ENCODE measurements at places on chromosomes 1 and 21.
A peak's percentile ranks its signal among the peaks of the same experiment; 100 is the strongest.

GRCh38 chr1:56912325-56912724, 53.5 kb downstream of the C8B start:
- DNase-seq = no peak

DNA sequence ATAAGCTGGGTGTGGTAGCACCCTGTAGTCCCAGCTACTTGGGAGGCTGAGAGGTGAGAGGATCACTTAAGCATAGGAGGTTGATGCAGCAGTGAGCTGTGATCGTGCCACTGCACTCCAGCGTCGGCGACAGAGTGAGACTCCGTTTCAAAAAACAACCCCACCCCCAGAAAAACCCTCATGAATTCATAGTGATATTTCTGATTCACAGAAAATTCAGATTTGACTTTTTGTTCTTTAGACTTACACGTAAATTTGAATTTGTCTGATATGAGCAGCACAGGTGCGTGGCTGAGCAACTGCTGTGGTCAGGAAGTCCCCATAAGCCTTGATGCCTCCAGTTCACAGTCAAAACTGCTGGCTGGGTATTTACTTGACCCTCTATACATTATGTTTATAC, 10.0 kb upstream of the MORC3 start:
- DNase-seq = no peak

GRCh38 chr1:77375990-77376389, 94.2 kb downstream of the AK5 start:
- DNase-seq = no peak

DNA sequence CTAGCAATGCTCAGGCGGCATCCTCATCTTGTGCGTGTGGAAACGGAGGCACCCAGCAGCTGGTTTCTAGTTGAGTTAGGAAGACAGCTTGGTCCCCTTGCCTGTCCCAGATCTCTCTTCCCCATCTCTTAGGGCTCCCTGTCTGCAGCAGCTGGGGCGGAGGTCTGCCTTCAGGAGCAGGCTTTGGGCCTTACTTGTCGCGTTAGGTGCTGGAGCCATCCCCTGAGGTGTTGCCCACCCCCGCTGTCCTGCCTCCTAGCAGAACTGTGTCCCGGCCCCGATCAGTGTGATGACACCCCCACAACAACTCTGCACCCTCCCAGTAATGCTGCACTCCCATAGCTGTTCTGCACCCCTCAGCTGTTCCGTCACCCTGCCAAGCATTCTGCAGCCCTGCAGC, 40.7 kb downstream of the UMODL1 start:
- DNase-seq = no peak

DNA sequence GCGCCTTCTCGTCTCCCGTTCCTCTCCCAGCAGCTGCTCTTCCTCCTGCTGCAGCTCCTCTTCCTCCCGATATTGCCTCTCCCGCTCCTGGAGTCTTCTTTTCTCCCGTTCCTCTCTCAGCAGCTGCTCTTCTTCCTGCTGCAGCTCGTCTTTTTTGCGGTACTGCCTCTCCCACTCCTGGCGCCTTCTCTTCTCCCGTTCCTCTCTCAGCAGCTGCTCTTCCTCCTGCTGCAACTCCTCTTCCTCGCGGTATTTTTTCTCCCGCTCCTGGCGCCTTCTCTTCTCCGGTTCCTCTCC, 5.3 kb downstream of the TCHH start:
- DNase-seq = no peak

DNA sequence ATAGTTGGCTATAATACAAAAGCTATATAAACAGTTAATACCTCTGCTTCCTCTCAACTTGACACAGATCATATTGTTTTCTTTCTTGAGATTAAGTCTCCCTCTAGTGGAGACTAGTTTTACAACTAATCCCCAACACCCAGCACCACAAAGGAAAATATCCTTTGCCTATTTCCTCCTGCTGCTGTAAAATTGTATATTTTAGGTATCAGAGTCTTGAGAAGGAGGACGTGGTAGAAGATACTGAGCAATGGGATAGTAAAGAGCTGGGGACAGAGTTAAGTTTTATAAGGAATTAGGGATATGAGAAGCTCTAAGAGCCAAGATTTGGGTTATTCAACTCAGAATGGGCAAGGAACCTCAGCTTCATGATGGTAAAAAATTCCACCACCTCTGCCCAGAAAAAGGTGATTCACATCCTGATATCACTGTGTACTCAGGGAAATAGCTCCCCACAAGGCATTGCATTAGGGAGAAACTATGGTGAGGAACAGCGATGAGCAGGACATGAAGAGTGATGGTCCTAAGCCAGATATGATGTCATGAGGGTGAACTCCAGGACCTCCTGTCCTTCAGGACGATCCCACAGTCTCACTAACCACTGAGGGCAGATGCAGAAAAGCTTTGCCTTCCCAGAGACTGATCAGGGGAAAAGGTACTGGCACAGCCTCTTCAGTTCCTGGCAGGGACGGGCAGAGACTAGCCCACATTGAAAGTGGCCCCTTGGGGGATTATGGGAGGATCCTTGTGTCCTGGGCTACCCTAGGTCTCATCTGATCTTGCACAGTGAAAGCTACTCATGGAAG, 14.7 kb upstream of the CFAP126 start:
- peak; percentile 67 for DNase-seq

DNA sequence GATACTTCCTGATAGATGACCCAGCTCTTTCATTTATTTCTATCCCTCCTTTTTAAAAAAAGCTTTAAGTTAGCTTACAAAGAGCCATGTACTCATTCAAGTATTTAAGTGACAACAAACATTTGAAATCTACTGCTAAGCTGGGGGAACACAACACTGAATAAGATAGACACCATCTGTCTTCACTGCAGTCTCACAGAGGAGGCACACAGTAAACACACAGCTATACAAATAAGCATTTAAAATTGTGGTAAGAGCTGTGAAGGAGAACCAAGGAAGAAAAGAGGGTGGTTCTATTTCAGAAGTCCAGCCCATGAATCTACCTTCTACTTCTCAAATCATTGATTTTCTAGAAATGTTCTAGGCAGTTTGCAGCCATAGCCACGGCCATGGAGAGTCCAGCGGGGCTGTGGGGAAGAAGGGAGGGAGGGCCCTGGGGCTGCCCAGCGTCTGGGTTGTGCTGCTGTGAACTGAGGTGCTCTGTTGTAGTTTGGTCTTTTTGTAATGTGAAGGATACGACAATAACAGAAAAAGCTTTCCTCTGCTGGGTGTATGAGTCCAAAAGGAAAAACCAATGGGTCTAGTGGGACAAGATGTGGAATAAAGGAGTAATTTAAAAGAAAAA, 28.2 kb downstream of the PRDM2 start:
- no peak for DNase-seq

DNA sequence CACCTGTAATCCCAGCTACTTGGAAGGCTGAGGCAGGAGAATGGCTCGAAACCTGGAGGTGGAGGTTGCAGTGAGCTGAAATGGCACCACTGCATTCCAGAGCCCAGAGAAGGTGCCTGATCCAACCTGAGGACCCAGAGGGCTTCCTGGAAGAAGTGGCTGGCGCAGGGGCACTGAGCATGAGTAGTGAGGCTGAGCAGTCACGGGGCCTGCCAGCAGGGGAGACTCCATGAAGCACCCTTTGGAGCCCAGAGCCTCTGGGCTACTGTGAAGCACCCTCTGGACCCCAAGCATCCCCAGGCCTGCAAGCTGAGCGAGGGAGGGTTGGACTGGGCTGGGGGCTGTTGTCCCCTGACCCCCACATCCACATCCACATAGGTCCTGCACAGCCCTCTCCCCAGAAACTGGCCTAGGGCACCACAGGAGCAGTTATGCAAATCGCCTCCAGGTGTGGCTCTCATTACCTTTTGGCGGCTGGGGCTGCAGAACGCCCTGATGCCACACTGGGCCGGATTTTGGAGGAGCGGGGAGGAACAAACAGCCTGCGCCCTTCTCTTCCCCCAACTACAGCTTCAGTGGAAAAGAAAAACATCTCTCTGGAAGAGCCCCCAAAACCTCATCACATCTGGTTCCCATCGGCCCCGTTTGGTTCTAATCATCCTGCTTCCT, 78.2 kb upstream of the TARDBP start:
- no peak for DNase-seq

DNA sequence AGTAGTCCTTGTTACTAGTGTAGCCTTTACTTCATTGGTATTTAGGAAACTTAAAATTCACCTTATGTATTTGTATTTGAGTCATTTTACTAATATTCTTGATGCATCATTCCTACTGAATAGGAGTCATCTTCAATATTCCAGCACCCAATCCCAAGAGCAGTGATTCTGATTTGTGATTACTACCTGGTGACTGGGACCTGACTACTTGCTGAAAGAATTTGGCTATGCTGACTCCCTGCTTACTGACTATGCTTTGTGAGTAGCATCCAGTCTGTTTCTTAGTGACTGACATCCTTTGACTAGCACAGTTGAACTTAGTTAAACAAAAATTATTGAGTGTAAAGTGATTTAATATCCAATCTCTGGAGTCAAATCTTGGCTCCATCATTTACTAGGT, 129.9 kb upstream of the NEGR1 start:
- no peak for DNase-seq

DNA sequence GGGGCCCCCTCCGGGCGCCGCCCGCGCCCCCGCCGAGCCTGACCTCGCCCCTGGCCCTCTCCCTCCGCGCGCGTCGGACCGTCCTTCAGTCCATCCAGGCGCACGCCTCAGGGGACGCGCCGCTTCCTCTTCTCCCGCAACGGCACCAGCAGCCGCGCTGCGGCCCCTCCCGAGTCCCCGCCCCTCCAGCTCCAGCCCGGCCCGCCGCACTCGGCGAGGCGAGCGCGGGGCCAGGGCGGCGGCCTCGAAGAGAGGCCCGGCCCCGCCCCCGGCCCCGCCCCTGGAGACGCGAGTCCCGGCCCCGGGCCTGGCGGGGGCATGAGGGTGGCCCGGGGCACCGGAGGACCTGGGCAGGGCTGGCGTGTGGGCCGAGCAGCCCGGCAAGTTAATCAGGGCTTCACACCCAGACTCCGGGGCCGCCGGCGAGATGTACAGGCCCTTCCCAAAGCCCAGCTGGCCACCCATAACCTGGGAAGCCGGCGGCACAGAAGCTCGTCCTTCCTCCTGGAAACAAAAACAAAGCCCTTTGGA, at the start of gene IGSF3:
IGSF3 (minus strand) TSS at position 159 of the 531 bp plus-strand sequence. CDS start 1,407 bp downstream, outside the sequence.
- DNase-seq = peak; percentile 75

DNA sequence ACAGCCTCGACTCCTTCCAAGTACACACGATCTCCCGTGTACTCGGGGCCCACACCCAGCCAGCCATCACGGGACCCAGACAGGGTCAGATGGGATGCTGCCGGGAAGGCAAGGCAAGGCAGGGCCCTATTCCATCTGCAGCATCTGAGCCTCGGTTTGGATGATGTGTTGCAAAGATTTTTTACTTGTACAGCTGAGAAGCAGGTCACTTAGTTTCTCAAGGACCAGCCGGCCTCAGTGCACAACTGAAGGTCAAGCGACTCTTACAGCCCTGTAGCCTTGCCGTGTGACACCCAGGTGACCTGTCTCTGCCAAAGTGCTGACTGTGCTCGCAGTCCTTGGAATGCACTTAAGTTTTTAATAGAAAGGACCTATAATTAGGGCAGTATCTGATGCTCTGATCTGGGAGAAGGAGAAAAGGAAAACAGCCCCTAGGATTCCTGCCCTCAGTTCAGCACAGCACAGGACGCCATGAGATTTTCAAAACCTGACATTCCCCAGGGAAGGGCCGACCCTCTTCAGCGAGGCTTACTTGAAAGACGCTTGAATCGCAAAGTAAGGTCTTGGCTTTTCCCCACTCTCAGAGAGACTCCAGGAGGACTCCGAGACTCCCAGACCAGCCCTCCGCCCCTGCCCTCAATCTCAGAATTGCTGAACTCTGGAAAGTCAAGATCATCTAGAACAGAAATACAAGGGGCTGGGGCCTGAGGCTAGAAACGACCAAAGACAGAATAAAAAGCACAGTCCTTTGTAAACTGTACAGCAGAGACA, 1.3 kb downstream of the GPR157 start:
- DNase-seq = no peak

DNA sequence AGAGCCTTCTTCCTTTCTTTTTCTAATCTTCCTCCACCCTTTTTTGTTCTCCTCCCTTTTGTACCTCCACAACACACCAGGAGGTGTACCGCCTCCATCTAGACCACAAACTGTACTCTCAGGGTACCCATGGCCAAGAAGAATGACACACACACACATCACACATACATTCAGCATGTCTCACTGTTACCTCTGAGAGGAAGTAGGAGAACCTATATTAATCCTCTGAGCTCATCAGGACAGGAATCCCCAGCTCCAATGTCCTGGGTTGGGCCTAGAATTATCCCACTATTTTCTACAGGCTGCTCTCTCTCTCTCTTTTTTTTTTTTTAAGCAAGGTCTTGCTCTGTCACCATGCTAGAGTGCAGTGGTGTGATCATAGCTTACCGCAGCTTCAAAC, 36.7 kb downstream of the ATP2B4 start:
- DNase-seq = no peak

DNA sequence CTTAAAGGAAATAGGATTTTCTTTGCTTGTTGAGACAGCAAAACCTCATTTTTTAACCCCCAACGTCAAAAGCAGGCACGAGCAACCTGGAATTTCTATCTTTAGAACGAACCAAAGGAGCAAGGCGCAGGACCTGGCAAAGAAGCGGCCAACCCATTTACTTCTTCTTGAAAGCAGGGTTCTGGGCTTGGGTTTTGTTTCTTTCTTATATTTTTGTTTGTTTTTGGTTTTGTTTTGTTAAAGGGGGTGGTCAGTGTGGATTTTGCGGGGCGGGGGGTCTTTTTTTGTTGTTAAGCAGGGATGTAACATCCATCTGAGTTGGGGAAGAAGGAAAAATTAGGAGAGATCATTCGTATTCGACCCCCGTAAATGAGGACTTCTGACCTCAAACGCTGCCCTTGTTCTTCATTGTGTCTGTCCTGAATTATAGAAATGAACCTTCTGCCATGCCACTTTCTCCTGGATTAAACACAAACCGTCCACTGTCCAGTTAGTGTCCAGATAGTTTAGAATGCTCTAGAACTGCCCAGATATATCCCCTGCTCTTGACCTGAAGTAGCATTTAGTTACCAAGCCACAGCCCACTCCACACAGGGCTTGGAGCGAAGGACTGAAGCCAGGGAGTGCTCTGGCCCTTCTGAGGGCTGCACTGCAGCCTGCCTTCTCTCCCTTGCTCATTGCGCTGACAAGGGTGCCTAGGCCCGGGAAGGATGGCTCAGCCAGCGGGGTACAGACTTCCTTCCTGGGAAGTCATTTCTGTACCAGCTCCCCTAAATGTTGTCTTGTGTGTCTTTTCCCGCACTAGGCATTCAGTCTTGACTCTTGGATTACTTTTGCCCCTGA, 909 bp upstream of the APP start:
- no peak for DNase-seq

DNA sequence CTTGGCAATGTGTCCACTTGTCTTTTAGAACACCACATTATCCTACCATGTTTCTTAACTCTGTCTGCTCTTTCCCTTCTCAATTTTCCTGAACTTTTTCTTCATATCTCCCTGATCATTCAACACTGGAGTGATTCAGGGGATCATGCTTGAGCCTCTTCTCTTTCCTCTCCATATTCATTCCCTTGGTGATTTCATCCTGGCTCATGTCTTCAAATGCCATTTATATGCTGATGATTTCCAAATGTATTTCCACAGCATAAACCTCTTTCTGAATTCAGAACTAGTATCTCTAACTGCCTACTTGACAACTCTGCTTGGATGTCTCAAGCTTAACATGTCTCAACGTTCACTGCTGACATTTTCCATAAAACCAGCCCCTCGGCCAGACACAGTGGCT, 8.5 kb upstream of the IVL start:
- no peak for DNase-seq

GRCh38 chr1:234388094-234388493, 14.8 kb downstream of the COA6 start:
- no peak for DNase-seq

Data from NCI-H510A treated with DMSO at 0.1 percent for 48 hours (cell line).